Right ventricle myocardium superior (tissue), 1 donor: ENCODE measurements at places on chromosomes 6 and 20. TPM values are rescaled to one million over a fixed set of nuclear protein-coding genes. Genes with fewer than 3 reads are reported as not detected.

DNA sequence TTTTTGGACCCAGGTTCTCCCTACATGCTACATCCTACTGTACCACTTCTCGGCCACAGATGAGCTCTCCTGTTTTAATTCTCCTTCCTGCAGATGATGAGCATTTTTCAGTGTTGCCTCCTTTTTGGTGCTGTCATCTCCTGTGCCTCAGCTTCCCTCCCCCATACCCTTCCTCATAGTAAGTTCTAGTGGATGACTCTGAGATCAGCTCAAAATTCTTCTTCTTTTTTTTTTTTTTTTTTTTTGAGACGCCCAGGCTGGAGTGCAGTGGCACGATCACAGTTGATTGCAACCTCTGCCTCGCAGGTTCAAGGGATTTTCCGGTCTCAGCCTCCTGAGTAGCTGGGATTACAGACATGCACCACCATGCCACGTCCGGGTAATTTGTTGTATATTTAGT, 3.8 kb downstream of the TMEM14A start:
- DNase-seq: no peak

DNA sequence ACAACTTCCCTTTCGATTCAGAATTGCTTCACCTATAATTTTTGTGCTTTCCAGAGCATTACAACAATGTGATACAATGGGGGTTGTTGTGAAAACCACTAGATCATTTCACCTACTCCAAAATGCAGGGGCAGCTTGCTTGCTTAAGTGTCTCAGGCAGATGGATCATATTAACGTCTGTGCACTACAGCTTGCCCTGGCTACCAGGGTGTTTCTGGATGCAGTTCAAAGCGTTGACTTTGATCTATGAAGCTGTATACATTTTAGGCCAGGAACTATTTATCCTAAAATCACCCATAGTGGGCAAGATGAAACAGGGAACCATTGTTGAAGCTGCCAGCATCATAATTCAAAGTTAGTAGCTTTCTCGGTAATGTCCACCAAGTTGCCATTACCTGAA, 339.5 kb upstream of the HSF2 start:
- no peak for DNase-seq

DNA sequence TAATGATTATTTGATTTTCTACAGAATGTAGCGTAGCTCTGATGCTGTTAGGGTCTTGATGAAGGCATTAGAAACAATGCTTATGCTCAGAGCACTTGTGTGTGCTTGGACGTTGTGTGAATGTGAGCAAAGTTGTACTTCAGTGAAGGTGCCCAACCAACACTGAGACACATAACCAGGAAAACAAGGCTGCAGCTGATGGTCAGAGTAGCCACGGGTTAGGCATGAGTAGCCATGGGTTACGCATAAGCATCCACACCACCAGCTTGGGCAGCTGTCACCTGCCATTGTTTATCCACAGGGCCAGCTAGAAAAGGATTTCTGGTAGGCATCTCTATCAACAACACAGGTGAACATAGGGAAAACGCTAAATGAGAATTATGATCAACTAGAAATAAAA, 326.6 kb downstream of the NRN1 start:
- DNase-seq: no peak

DNA sequence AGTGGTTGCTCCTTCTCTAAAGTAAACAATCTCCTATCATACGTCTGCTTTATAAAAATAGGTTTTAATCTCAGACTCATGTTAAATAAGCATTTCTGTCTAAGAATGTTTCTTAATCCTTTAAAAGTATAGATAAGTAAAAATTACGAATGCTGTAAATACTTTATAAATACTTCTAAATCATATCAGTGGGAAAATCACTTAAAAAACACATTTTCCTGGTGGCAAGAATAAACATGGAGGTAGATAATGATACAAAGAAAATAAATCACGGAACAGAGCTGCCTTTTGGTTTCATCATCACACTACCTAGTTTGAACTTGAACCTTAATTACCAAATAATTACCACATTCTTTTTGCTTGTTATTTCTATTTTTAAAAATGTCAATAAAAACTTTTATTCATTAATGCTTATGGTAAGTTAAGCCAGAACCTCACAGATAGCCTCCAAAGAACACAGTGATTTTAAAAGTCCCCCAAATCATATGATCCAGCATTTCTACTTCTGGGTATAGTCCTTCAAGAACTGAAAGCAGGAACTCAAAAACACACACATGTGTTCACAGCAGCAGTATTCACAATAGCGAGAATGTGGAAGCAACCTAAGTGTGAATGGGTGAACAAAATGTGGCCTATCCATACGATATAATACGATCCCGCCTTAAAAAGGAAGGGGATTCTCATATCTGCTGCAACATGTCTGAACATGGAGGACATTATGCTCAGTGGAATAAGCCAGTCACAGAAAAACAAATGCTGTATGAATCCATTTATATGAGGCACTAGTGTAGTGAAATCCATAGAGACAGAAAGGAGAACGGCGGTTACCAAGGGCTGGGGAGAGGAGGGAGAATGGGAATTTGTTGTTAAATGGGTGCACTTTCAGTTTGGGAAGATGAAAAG, 72.4 kb downstream of the SLC22A23 start:
- DNase-seq: no peak

DNA sequence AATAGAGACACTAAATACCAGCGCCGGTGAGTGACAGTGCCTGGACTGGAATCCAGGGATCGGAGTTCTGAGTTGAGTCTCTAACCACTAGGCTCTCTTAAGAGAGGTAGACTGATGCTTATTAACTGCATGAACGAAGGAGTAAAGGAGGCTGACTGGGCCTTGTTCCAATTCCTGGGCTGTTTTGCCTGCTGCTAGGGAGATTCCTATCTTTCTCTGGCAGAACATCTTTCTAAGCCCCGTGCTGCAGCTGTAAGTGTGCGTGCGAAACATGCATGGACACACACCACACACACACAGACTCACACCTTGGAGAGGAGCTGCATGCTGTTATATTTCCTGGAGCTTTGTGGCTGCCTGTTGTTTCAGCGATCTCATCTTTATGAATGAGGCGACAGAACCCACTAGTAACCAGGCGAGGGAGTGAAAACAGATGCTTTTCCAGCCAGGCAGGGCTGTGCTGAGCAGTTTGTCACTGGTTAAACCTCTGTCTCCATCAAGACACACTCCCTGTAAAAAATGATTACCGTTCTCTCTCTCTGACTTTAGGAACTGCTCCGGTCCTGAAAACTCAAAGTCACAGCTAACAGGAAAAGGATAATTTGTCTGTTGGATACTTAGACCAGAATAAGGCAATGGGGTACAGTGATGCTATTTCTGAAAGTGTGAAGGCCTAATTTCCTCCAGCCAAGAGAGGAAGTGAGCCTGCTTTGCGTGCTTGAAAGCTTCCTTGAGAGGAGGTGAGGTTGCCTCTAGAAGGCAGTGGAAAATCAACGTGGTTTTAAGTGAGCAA, 157.4 kb upstream of the ZNF217 start:
- DNase-seq: no peak

DNA sequence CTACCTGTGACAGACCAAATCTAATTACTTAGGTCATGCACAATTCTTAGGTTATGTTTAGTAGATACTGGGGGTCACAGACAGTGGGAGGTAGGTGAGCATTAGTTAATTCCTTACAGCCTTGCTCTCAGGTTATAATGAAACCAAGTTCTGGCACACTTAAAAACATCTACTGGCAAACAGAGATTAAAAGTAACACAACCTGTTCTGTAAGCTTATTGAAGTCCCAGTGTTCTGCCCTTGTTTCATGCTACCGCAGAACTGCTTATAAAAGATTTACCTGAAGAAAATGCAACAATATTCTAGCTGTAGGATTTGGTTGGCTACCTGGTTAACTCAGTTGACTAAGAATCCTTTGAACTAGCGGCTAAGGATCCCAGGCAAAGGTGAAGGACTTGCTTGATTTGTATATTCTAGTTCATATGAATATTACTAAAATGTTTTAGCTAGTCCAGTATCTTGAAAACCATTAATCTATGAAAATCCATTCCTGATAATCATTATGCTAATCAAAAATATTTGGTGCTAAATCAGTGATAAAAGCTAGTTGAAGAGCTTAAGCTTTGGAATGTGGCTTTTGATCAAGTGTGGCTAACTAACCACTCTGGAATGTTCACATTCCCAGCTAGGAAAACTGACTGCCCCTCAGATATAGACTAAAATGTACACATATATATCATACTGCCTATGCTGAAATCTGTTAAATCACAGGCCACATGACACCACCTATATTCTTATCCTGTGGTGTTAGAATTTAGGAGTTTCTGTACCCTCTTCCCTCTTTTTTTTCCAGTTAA, 7.2 kb downstream of the PEX3 start:
- no peak for DNase-seq

- no peak for DNase-seq
Observed at GRCh38 chr6:1191141-1191630, 120.7 kb upstream of the FOXQ1 start.

DNA sequence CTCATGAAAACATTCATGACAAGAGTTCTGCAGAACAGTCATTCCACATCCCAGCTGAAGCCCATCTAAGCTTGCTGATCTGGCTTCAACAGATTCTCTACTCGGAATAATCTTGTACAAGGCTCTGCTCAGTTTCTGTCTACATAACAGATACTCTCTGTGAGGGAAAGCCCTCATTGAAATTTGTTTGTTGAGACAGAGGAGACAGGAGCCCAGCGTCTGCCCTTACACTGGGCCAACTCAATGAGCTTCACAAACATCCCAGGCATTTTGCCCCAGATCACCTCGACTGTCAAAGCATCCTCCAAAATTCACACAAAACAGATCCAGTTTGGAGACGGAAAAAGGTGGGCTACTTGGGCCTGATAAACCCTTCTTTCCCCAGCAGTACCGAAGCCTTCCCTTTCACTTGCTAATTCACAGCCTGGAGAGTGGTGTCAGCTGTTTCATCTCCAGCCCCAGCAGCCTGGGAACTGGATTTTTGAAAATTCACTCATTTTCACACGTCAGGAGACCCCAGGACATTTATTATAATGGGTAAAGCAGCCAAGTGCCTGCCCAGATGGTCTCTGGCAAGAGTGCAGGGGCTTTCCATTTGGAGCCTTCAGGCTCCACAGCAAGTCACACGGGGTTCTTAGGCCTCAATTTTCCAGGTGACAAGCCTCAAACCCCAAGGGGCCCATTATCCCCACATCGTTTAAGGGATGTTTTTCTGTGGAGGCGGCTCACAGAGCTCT, 7.3 kb downstream of the CCDC167 start:
- DNase-seq: no peak

- DNase-seq: no peak
Observed at GRCh38 chr6:130033949-130034348, 15.6 kb downstream of the L3MBTL3 start.

DNA sequence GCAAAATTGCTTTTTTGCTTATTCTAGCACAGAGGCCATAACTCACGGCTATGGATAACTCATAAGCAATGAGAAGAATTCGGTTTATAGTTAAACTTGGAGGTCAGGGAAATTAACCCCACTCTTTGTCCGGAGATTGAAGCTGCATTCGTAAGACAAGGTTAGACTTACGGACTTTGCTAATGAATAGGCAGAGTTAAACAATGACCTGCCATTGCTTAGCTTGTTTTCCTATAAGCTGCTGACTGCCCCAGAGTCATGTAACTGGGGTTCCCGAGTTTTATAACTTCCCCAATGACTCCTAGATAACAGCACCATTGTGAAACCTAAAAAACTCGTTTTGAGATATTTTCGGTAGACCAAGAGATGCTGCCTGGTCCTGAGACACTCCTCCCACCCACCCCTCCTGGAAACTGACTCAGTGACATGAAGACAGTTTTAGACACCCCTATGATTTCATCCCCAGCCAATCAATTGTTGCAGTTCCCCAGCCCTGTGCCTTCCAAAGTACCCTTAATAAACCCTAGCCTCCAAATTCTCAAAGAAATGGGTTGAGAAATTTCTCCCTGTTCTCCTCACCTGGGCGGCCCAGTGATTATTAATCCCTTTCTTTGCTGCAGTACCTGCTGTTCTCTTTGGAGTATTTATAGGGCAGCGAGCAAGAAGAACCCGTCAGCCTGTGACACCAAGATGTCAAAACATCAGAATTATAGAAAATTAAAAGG, 33.1 kb upstream of the MCUR1 start:
- no peak for DNase-seq

- DNase-seq: peak; percentile 12
Observed at GRCh38 chr20:59821201-59821600, 112.2 kb downstream of the SYCP2 start.

DNA sequence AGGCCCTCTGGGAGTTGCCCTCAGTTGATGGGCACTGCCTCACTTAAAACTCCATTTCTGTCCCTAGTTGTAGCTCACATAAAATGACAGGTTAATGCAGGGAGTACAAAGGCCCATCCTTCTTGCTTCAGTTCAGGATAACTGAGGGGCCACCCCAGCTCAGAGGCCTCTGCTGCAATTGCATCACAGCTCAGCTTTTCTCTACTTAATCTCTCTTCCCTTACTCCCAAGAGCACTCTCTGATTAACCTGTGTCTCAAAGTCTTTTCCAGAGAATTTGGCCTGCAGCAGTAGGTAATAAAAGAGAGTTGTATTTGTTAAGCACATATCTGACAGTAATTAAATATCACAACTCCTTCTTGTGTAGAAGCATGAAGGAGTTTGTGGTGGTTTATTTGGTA, 40.9 kb upstream of the FLRT3 start:
- DNase-seq: no peak

DNA sequence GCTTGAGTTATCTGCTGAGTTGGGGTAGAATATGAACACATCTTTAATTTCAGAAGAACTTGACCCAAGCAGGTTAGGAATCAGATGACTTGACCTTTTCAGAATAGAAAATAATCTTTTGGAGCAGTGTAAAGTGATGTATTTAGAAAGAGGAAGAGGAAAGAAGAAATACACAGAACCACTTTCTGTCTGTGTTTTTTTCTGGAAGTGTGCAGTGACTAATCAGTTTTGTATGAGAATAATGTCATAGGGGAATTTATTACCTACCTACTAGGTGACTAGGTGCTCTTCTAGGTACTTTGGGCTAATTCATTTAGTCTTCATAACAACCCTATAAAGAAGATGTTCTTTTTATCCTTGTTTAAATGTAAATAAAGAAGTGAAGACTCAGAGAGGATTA, 3.0 kb downstream of the PPP1R14C start:
- DNase-seq: no peak

- no peak for DNase-seq
Observed at GRCh38 chr20:49694450-49695071, 19.1 kb downstream of the B4GALT5 start.

- DNase-seq: no peak
Observed at GRCh38 chr6:53086302-53086701, 21.1 kb downstream of the FBXO9 start.

DNA sequence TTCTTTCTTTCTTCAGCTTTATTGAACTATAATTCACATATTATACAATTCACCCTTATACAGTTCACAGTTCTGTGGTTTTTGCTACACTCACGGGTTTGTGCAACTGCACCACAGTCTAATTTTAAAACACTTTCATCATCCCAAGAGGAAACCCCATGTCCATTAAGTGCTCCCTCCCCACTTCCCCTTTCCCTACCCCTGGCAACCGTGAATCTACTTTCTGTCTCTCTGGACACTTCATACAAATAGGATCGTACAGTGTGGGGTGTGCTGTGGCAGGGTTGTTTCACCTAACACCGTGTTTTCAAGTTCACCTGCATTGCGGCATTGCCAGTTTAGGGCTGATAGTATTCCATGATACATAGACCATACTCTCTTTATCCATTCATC, 118.8 kb downstream of the PHACTR3 start:
- no peak for DNase-seq

Gene ADGRF5
- total RNA-seq: 41.1 TPM

Gene PKHD1
- not detected for total RNA-seq

Gene BFSP1
- 0.73 TPM for total RNA-seq

Gene FUT9
- total RNA-seq: not detected

Gene KHDC1
- total RNA-seq: 2.0 TPM

Gene POPDC3
- total RNA-seq: 50.1 TPM

Gene ADAT2
- 1.4 TPM for total RNA-seq
